NCI-H1694 (cell line): ENCODE measurements at places on chromosomes 7 and 10.

- no peak for DNase-seq
Measured at GRCh38 chr10:88507404-88507803, 75.7 kb downstream of the RNLS start.

DNA sequence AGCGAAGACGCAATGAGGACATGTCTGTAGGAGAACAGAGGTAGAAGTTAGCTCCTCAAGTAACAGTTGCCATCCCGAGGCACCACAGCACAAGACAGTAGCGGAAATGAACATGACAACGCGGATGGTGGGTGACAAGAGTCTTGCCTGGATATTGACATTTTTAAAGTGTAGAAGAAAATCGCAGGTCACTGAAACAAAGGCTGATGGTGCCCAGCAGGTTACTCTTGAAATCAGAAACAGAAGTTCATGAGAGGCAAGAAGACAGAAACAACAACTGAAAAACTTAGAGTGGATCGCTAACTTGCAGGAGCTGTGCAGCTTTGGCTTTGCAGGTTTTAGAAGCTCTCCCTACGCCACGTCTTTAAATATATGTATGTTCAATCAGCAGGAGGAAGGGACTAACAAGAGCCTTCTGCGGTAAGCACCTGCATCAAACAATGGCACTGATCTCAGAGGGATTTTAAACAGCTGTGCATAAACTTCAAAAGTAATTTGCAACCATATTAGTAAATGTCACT lies 1.8 kb downstream of the PRKCQ start:
- no peak for DNase-seq

DNA sequence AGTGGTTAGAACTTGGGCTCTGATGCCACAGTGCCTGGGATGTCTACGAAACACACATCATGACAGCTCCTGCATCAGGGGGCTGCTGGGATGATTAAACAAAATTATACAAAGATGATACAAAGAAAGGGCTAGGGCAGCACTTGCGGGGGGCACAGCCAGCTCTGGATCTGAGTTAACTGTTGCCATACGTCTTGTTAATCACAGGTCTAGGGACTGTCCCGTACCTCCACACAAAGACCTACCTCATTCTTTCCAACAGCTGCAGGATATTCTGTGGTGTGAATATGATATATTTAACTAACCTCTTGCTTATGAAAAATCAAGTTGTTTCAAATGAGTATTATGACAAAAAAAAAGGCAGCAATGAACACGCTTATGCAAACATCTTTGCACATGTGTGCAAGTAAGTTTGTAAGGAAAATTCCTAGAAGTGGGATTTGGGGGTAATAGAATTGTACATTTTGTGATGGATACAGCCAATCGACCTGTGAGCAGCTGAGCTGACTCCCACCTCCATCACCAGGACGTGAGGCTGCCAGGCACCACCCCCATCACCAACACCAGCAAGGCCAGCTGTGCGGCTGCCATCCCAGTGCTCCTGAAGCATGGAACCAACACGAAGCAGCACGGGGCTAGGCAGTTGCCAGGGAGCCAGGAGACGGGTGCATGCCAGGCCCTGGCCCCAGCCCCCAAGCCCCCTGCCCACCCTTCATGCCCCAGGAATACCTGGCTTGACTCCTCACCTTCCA lies 23.5 kb downstream of the PTPRN2 start:
- no peak for DNase-seq

DNA sequence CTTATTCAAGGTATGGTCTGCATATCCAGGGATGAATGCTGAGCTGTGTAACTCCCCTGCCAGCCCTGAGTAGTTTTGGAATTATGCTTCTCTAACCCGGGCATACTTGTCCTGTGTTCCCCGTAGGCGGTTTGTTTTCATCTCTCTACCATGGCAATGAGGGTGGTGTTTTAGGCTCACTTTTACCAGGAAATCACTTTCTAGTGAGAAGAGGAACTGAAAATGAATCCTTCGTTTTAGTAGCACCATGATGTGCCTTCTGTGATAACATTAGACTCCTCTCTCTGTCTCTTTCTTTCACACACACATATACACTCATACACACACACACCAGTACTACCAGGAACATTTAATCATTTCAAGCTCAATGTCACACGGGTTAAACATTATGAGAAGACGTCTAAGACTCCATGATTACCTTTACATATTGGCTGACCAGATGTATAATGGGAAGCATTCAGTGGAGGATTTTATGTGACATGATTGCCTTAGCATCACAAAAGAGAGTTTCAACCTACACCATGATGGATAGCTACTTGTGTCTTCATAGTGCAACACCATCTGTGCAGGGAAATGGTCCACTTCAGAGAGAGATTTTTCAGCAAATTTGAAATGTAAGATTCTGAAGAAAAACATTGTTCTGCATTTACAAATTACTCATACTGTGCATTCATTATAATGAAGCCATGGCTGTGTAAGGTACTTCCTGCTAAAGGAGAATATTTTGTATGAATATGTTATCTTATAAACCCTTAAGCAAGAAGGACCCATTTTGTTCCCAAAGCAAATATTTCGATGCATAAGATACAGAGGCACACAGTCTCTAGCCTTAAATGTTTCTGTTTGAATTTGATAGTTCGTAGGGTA lies 31.0 kb upstream of the PFKP start:
- no peak for DNase-seq

GRCh38 chr10:7558036-7558435 lies 108.7 kb downstream of the ITIH5 start:
- DNase-seq: no peak

- DNase-seq: no peak
Measured at GRCh38 chr7:119963654-119964053, 309.3 kb upstream of the KCND2 start.

- no peak for DNase-seq
Measured at GRCh38 chr7:26284995-26285632, 6.5 kb upstream of the SNX10 start.

- no peak for DNase-seq
Measured at GRCh38 chr10:25068152-25069058, 52.0 kb downstream of the THNSL1 start.

- DNase-seq: no peak
Measured at GRCh38 chr10:113983552-113983951, 60.1 kb upstream of the ADRB1 start.

DNA sequence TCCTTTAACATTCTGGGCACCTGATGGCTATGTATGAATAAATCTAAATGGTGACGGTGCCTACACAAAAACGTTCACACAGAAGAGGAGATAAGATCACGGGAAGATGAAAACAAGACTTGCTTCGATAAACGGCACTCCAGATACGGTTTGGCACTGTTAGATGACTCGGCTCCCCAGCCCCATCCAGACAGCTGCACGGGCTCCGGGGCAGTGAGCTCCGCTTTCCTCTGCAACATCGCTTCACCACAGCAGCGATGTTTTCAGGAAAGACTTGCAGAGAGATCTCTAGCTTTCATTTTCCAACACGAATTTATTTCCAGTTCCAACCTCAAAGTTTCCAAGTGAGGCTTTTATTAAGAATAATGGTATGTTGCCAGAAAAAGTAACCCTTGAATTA lies 132.1 kb downstream of the KLF6 start:
- DNase-seq: no peak

DNA sequence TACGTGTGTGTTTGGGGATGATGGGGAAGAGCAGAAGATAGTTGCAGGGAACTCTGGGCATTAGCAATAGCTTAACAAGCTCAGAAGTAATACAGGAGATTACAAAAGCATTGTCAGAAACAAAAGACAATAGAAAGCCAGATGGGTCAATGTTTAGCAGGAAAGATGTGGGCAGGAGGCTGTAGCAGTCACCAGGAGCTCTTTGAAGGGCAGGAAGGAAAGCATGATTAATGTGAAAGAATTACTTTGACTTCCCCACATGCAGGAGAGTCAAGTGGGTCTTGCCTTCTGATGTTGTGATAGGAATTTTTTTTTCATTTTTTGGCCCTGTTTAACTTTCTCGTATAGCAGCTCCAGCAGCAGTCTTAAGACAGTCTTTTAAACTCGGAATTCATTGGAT lies 6.0 kb upstream of the SMNDC1 start:
- DNase-seq: no peak

DNA sequence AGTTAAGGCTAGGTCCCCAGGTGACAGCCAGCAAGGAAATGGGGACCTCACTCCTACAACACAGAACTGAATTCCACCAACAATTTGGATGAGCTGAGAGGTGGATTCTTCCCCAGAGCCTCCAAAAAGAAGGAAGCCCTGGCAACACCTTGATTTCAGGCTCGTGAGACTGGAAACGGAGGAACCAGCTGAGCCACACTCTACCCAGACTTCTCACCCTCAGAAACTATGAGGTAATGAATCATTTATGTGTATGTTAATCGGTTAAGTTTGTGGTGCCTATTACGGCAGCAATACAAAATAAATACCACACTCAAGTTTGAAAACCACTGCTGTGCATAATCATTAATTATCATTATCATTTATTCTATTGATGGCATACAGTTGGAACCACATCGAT lies 532.4 kb upstream of the ANKRD30A start:
- no peak for DNase-seq

- no peak for DNase-seq
Measured at GRCh38 chr10:104268405-104268712, 625 bp upstream of the GSTO2 start.

- DNase-seq: peak; percentile 99
Measured at GRCh38 chr7:130365511-130366441, 14.5 kb upstream of the CPA1 start.

GRCh38 chr10:83886871-83887270 lies 252.4 kb upstream of the GHITM start:
- DNase-seq: no peak

DNA sequence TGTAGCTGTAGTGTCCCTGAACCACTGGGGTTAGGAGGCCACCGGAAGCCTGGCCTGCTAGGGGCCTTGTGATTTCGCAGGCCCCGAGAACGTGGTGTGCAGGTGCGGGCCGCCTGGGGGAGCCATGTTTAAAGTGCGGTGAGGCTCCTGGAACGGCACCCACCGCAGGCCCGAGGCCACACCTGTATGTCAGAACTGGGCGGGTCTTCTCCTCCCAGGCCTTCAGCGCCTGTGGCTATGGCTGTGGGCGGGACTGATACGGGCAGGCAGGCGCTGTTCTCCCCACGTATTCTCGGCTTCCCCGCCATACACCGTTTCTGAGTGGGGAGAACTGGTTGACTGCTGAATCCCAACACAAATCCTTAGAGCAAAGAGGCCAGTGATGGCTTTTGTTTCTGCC lies 74.8 kb downstream of the DNAJB6 start:
- DNase-seq: no peak

GRCh38 chr10:75935240-75935639 lies 503.8 kb downstream of the LRMDA start:
- DNase-seq: no peak

DNA sequence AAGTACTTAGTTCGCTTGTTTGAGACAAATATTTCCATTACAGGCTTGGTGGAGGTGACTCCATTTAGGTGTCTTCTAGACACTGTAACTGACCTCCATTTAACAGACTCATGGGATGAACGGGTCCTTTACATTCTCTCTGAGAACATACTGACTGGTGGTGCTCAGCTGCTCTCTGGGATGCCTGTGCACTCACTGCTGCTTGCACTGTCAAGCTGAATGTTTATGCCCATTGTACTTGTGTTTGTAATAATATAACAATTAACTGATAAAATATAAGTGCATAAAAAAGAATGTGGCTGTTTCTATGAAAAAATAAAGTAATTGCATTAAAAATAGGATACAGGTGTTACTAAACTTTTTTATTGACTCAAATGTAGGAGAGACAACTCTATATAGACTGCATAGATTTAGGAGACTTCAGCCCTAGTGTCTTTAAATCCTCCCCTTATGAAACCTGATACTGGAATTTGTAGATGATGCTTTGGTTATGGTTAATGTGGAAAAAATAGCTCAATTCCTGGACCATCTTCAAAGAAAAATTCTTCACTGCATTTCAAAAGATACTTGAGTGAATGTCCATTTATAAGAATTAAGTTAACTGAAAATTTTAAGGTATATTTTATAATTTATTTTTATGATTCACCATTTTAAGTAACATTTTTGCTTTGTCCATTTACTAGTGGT lies 85.4 kb downstream of the CDK14 start:
- DNase-seq: no peak

- no peak for DNase-seq
Measured at GRCh38 chr10:74612195-74612594, 214.2 kb upstream of the KAT6B start.

DNA sequence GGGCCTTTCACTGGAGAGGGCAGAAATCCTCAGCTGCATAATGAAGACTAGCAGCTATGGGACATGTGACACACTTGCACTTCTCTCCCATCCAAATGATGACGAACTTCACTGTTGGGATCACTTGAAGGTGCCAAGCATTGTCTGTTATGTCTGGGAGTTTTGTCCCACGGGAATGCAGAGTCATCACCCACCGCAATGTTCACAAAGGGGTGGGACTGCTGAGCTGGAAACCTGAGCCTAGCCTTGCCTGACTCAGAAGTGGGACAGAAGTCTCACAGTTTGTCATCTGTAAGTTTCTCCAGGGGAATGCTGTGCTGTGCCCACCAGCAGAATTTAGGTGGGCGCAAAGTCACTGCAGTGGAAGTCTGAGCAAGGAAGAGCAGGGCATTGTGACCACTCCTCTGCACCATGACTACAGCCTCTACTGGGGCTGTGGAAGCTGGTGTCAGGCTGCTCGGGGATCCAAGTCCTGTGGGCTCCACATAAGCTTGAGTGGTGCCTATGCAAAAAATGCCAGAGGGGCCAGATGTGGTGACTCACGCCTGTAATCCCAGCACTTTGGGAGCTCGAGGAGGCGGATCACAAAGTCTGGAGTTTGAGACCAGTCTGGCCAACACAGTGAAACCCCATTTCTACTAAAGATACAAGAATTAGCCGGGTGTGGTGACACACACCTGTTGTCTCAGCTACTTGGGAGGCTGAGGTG lies 472.0 kb upstream of the CNTNAP2 start:
- no peak for DNase-seq

DNA sequence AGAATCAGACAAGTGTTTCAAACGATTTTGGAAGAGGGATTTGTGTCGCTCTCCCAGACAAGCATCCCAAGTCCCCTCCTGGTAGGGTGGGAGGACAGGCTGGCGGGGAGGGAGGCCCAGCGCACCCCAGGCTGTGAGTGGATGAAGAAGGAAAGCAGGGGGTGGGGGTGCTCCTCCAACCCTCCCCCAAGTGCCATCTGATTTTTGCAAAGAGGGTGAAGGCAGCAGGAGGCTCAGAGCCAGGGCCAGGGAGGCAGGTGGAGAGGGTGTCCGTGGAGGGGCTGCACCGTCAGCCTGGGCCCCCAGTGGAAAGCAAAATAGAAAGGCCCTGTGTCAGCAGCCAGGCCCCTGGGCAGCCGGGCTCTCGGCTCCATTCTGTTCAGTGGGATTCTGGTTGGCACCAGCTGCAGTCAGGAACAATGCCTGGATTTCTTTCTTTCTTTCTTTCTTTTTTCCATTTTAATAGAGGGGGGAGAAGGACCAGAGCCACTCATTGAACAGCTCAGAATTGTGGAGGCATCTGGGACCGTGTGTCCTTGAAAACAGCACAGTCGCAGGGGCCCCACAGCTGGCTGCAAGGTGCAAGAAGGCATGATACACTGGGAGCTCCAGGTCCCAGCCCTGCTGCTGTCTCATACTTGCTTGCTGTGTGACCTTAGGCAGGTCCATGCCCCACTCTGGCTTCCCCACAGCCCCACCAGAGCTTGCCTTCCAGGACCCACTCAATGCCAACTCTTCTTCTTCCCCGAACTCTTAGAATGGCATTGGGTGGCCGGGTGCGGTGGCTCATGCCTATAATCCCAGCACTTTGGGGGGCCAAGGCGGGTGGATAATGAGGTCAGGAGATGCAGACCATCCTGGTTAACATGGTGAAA lies 7.1 kb upstream of the ZMIZ1 start:
- no peak for DNase-seq
